Omental fat pad (tissue), 4 donors: ENCODE measurements at places on chromosomes 7 and 10.

DNA sequence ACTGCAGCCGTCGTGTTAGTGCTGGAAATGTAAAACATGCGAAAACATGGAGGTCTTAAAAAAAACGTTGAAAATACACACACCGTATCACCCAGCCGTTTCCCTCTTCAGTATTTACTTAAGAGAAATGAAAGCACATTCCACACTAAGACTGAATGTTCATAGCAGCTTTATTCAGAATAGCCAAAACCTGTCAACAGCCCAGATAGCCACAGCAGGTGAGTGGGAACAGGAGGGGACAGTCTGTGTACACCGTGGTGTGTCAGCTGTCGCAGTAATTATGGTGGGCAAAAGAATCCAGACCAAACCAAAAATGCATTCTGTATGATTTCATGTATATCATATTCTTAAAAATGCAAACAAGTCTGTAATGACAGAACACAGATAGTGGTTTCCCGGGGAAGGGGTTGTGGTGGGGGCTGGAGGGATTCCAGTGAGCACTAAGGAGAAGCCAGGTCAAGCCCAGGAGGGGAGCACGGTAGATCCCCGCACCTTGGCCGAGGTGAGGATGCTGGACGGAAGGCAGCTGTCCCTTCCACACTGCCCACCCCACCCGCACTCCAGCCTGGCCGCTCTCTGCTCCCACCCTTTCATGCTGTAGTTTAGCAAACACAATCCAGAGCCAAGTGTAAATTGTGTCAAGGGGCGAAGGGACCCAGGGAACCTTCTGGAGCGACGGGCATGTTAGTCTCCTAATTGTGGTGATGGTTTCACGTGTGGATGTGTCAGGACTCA lies 123.6 kb downstream of the NKX6-2 start:
- no peak for DNase-seq

- peak; percentile 63 for DNase-seq
These were observed 136.5 kb upstream of the NAMPT start for GRCh38 chr7:106421181-106421762.

DNA sequence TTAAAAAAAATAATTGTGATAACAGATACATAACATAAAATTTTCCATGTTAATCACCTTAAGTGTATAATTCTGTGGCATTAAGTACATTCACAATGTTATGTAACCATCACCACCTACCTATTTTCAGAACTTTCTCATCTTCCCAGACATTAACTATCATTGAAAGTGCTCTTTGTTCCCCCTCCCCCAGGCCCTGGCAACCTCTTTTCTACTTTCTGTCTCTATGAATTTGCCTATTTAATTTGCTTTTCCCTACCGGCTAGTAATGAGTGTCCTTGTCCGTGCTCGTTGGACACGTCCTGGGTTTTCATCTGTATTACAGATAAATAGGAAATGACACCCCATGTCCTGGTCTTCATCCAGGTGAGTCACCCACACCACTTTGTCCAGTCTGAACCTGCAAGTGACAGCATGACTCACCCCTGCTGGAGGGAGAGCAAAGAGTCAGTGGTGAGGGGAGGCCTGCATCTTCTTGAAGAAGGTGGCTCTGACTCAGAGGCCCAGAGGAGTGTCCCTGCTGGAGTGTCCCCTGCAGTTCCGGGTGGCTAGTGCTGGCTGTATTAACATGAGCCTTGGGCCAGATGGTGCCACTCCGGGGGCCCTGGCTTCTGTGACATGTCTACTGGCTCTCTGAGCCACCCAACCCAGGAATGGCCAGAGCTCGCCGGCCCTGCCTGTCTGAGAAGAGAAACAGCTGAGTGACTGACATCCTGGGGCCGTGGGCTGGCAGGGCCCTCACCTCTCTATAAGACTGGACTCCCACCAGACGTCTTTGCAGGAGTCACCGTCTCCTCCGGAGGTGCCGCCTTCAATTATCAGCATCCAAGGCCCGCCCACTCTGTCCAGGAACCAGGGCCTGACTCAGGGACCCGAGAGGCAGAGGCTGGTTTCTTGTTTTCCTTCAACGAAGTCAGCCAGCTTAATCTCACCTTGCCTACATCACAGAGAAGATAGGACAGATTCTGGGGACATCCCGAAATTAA lies 503.2 kb upstream of the MKI67 start:
- DNase-seq = no peak

GRCh38 chr10:560314-560992 lies 129.0 kb downstream of the DIP2C start:
- DNase-seq = no peak

GRCh38 chr7:11428877-11429581 lies 403.0 kb downstream of the THSD7A start:
- DNase-seq = no peak

- DNase-seq = no peak
These were observed 92.8 kb downstream of the SDK1 start for GRCh38 chr7:3393862-3394261.

- no peak for DNase-seq
These were observed 595.0 kb downstream of the PTPRN2 start for GRCh38 chr7:157992511-157993160.

DNA sequence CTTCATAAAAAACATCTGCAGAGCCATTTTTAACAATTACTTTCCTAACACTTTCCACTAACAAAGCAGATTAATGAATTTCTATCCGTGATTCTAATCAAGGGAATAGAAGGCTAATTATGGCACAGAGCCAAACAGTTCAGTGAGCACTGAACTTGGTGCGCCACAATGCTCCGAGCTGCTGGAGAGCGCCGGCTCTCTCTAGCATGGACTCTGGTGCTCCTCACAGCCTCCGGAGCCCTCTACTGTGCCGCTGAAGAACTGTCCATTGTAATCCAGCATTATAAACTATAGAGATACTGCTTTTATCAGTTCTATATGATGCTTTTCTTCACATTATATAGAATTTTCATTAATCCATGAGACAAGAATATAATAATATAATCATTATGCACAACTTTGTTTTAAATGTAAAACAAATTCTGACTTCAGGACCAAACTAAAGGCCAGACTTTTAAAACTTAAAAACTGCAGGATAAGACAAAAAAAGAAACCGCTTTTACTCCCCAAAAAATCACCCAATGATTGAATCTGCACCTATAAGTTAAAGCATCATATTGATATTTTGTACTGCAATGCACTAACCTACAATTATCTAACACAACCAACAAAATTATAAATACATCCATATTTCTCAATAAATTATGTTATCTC lies 123.6 kb downstream of the RNF32 start:
- DNase-seq = no peak

- DNase-seq = no peak
These were observed 207.6 kb downstream of the SKIDA1 start for GRCh38 chr10:21317902-21318301.

- no peak for DNase-seq
These were observed 120.0 kb upstream of the SAMD8 start for GRCh38 chr10:74991435-74991834.

GRCh38 chr7:156948361-156948760 lies 1.2 kb upstream of the NOM1 start:
- no peak for DNase-seq

GRCh38 chr7:155166673-155167370 lies 96.7 kb downstream of the HTR5A start:
- DNase-seq = no peak

DNA sequence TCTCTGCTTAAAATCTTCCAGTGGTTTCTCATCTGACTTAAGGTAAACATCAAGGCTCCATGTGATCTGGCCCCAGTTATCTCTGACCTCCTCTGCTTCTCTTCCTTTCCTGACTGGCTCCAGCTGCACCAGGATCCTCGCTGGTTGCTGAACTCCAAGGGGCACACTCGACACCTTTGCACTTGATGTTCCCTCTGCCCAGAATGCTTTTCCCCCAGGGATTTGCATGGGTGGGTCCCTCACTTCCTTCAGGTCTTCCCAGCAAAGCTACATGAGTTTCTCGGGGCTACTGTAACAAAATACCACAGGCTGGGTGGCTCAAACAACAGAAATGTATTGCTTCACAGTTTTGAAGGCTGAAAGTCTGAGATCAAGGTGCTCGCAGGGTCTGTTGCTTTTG lies 166.0 kb upstream of the CDCA7L start:
- no peak for DNase-seq

DNA sequence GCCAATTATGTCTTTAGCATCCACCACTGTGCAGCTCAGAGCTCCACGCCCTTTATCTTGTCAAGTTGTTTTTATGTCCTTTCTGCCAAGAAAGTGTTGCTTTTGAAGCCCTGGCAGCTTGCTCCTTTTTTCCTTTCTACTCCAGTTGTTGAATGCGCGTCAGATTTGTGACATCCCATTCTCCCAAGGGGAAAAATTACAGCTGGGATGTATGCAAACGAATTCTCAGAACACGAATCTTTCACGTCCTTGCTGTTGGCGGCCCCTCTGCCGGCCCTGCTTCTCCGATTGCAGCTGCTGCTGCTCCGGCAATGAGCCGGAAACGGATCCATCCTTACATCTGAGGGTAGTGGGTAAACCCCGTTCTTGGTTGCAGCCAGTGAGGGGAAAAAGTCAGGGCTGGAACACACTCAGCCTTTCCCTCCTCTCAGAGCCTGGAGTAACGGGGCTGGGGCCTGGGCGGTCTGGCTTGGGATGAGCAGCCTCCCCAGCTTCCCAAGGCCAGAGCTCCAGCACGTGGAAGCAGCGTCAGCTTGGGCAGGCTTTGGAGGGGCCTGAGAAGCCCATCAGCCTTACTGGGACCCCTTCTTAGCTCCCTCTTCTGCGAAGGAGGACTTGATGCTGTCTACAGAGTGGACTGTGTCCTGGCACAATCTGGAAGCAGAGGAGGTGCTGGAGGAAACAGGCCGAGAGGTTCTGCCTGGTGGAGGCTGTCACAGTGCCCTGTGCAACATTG lies 79.0 kb upstream of the CHST15 start:
- DNase-seq = no peak

DNA sequence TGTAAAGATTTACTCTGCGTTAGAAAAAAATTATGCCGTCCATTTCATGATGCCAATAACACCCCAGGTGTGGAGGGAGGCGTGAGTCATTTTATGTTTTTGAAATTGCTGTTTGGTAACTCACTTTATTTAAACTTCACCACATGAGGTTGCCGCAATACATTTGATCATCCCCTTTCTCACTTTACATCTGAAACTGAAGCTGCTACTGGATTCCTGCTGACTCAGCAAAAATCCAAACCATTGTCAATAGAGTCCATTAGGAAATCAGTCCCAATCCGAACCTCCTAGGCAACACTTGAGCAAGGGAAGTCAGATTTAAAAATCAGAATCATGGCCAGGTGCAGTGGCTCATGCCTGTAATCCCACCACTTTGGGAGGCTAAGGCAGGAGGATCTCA lies 136.6 kb upstream of the SVIL start:
- no peak for DNase-seq

GRCh38 chr7:42212541-42213090 lies 24.4 kb downstream of the GLI3 start:
- DNase-seq = no peak

DNA sequence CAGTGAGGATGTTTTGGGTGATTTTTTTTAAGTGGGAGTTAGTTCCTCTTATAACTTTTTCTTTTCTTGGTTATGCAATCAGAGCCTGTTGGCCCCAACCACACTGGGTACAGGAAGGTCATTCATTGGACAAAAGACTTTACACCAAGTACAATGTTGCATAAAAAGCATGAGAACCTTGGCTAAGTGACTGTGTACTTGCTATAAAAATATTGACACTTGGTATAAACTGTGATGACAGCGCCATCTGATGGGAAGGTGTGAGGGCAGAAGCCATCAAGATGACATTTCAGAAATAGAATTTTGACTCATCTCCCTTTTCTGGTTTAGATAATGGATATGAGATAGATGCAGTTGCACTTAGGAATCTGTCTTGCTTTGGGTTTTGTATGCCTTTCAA lies 126.4 kb upstream of the CCDC6 start:
- DNase-seq = peak; percentile 32

- no peak for DNase-seq
These were observed 28.5 kb downstream of the FOXL3 start for GRCh38 chr7:318476-318875.

DNA sequence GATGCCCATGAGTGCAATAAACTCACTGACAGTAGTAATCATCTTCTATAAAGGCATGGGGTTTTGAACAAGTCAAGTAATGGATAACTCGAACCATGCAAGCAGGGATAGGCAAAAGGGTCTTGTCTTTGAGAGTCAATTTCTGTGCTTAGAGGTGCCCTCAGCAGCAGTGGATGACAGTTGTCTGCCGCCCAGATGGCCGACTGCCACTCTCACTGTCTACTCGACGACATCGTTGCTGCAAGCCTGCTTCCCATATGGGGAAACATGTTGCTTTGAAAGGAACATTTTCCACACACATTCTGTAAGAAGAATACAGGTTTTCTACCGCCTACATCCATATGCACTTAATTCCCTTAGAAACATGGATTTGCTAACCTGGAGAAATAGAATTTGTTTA lies 236.3 kb upstream of the DKK1 start:
- no peak for DNase-seq

GRCh38 chr7:99290980-99291607 lies 18.5 kb downstream of the MYH16 start:
- DNase-seq = no peak

DNA sequence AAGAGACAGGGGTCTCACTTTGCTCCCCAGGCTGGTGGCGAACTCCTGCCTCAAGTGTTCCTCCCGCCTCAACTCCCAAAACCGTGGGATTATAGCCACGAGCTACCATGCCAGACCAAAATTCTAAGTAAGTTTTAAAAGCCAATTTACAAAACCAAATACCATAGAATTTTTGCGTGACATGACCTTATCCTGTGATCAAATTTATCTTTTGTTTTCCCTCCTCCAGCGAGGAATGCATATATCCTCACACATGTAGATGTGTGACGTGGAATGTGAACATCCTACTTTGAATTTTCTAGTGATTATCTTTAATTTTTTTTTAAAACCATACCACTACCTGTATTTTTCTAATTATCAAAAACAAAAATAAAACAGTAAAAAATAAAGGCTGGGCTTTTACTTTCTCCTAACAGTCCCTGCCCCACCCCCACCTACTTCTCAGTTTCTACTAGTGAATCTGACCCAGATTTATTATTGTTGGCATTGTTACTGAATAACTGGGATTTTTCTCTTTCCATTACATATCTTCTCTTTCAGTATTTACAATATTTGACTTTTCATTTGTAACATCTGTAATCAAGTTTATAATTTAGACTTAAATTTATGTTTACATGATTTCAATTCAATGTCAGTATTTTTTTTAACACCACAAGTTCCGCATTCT lies 26.0 kb downstream of the CYTH3 start:
- DNase-seq = no peak

GRCh38 chr10:24701447-24701846 lies 22.2 kb downstream of the ARHGAP21 start:
- DNase-seq = no peak

DNA sequence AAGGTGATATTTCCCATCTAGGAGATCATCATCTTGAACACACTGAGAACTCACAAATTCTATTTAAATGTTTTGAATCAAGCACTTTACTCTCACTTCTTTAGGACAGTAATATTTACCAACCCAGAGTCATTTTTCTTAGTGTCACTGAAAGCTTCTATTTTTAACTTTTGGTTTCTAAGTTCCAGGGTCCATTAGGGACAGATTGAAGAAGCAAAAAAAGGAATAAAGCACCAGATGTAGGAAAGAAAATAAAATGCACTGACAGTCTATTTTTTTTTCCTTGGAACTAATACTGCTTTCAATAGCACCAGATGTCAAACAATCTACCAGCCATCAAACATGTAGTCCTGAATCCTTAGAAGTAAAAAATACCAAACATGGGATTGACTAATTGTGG lies 526.7 kb upstream of the LRRN3 start:
- no peak for DNase-seq

GRCh38 chr10:5645944-5646617 lies 20.3 kb downstream of the ASB13 start:
- no peak for DNase-seq
